ENCODE measurements at places on chromosomes 2 and 18.

- DNase-seq, result peak; percentile 82
These were observed 59.8 kb upstream of the IL1R1 start for GRCh38 chr2:102082571-102083392.

DNA sequence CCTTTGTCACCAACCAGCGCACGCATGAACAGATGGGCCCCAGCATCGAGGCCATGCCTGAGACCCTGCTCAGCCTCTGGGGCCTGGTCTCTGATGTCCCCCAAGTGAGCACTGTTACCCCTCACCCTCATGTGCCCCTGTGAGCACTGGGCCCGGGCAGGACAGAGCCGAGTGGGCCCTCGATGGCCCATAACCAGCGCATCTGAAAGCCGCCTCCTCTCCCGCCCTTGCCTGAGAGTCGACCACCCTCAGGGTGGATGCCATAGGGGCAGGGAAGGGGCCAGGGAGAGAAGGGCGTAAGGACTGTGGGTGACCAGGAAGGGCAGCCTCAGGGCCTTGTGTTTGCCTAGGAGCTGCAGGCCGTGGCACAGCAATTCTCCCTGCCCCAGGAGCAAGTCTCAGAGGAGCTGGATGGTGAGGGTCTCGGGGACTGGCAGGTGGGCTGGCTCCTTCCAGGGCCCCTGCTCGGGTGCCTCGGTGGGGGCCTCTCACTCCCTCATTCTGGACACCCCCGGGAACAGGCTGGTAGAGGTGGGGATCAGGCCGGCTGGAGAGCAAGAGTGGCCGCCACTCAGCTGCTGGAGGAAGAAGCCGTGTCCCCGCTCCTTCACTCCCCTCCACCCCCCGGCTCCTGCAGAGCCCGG, 2.1 kb downstream of the PROM2 start:
- no peak for DNase-seq

- no peak for DNase-seq
These were observed 33.8 kb downstream of the ACVR1 start for GRCh38 chr2:157842106-157842879.

GRCh38 chr18:45687621-45688020, 36.4 kb upstream of the SLC14A1 start:
- DNase-seq, result no peak

- no peak for DNase-seq
These were observed 58.8 kb downstream of the CCDC195 start for GRCh38 chr2:224657349-224657748.

- no peak for DNase-seq
These were observed 88.3 kb downstream of the NRP2 start for GRCh38 chr2:205770577-205770976.

DNA sequence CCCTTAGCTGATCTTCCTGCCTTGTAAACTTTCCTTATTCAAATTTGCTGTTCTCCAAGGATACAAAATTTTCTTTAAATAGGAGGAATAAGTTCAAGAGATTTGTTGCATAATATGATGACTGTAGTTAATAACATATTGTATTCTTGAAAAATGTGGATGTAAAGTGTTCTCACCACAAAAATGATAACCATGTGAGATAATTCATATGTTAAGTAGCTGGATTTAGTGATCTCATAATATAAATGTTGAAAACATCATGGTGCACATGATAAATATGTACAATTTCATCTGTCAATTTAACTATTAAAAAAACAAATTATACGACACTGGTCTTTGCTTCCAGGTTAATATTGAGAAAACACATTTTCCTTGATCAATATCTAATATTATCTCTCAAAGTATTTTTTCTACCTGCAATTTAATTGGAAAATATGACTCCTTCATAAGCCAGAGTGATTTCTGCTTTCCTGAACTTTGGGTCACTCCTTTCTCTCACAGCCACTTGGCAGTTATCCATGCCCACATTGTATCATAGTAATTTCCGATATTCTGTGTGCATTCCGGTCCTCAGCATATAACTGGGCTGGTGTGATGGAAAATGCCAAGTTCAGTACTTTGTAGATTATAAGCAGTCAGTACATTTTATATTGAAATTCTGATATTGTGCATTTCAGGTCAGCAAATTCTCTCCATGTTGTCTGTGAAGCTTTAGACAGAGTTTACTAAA, 152.6 kb downstream of the GULP1 start:
- no peak for DNase-seq

- DNase-seq, result no peak
These were observed 37.4 kb upstream of the AFF3 start for GRCh38 chr2:100179806-100180205.

DNA sequence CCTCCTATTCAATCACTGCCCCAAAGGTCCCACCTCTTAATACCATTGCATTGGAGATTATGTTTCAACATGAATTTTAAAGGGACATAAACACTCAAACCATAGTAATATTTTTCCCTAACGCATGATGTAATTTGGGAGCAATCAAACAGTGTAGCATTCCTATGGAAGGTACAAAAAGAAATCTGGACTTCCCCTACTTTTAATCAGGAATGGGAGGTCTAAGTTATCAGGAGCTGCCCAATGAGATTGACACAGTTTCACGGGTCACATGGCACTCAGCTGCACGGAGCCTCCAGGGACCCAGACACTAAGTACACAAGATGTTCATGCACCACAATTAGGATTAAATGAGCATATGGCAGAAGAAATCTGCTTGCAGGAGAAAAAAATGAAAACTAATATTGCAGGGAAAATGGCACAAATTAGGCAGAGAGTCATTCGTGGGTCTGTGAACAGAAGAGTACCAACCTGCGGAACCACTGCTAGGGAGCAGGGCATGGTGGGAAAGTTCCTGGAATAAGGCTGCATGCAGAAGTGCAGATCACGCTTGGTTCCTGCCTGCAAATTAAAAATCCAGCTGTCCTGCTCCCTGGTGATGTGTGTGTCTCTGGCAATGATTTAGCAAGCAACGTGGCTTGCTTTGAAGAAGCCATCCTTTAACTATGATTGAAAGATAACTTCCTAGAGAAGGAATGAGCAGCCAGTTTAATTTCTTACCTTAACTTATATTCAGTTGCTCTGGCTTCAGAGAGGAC, 326.6 kb upstream of the ID2 start:
- no peak for DNase-seq

- no peak for DNase-seq
These were observed 139.4 kb downstream of the RNF152 start for GRCh38 chr18:61753373-61753772.

- DNase-seq, result no peak
These were observed 1.7 kb upstream of the PER2 start for GRCh38 chr2:238290091-238290509.

- DNase-seq, result no peak
These were observed 168.2 kb downstream of the PKP4 start for GRCh38 chr2:158624961-158625360.

DNA sequence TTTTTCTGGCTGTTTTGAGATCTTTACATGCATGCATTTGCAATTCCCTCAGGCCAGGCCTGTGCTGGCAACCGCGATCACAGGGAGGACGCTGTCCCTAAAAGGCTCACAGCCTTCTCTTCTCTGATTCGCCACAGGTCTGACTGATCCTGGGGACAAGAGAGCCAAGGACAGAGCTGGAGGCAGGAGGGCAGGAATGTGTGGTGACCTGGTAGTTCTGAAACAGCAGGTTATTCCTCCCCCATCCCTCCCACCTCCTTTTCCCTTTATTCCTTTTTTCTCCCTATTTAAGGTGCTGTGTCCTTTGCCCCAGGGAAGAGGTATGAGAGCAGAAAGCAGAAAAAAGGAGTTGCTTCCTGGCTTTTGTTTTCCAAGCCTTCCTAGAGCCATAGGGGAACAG, 21.9 kb downstream of the TMEM177 start:
- no peak for DNase-seq

DNA sequence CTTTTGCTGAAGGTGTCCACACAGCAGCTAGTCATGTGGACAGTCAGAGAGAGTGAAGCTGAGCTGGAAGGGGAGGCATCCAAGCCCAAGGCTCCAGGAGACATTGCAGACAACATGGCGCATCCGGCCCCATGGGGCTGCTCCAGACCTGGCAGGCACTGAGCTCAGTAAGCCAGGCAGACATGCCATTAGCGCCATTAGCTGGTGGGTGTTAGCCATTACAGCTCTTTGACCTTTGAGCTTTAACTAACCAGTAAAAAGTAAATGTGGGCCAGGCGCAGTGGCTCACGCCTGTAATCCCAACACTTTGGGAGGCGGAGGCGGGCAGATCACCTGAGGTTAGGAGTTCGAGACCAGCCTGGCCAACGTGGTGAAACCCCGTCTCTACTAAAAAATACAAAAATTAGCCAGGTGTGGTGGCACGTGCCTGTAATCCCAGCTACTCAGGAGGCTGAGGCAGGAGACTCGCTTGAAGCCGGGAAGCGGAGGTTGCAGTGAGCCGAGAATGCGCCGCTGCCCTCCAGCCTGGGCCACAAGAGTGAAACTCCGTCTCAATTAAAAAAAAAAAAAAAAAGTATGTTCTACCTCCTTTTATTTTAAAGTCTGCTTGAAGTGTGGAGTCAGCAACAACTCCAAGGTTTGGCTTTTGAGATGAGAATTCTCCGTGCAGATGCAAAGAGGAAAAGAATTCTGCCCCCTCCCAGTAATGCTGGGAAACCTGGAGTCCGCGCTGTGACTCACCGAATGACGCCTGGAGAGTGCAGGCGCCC, 69.4 kb downstream of the TWSG1 start:
- no peak for DNase-seq

DNA sequence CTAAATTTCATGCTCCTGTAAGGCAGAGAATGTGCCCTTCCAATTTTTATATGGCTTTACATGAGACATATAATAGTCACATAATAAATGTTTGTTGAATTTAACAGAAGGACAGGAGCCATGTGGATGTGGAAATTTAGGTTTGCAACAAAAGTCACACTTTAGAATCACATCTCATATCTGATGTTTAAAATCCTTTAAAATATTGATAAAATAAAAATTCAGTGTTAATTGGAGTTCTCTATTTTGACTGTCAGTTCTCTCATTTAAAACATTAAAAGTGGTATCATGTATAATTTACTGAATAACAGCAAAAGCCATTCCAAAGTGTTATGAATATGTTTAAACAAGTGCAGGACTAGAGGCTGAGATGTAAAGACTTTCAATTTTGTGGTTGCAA, 594.1 kb downstream of the LRRTM4 start:
- DNase-seq, result no peak

GRCh38 chr18:47175283-47175897, 774 bp downstream of the IER3IP1 start:
- no peak for DNase-seq

GRCh38 chr18:75076286-75076685, 132.7 kb downstream of the PTGR3 start:
- DNase-seq, result peak; percentile 70

- no peak for DNase-seq
These were observed 121.8 kb downstream of the SETBP1 start for GRCh38 chr18:44802508-44802907.

DNA sequence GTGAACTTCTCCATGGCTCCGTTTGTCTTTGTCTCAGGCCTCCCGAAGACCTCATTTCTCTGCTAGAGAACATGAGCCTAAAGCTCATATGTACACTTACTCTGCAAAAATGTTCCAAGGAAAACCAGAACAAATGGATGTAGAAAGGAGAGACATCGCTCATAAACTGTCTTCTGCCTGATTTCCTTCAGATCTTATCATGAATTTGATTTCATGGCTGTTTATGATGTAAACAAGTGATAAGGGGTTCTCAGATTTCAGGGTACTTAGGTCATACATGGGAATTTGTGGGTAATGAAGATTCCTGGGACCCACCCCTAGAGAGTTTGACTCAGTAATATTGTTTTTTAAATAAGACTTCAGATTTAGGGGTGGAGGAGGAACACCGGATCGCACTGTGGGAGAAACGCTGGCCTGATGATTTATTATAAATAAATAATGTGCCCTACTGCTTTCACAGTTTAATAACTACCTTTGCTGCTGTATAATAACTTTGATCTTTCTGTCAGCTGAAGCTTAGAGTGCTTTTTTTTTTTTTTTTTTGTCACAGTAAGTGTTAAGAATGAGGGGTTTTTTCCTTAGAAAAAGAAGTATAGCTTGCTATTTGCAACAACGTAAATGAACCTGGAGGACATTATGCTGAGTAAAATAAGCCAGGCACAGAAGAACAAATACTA, 14.9 kb downstream of the AOX1 start:
- no peak for DNase-seq

DNA sequence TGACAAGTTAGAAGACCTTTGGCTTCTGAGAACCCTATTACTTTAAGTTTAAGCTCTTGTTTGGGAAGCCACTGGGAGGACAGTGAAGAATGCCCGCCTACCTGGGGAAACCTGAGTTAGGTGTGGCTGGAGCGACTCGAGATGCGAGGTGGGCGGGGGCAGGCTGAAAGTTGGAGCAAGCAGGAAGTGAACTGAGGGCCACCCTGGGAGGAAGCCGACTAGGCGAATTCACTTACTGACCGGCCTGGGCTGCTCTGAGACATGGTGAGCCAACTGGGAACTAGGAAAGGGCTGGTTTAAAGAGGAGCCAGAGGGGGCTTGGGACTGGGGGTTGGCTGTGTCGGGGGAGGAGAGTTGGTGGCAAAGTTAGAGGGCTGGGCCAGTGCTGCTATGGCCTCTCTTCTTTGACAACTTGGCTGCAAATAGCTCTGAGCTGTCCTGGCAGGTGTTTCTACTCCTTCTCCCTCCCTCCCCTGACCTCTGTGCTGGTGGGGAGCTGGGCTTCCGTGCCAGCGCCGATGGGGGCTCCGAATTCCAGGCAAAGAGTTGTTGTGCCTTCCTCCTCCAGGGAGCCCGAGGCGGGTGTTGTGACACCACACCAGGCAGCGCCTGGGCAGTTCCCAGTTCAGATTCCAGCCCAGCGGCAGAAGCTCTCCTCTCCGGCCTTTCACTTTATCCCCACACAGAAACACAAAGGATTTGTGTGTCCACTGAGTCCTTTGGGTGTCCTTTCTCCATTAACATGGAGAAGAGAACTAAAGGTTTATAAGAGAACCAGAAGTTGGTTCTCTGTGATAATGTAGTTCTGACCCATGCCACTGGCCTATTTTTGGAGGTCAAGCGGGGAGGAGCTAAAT, at the start of gene VAMP8:
VAMP8 (plus strand) TSS at position 201 of the 857 bp plus-strand sequence; CDS start at position 262, 61 bp downstream.
- no peak for DNase-seq

- DNase-seq, result peak; percentile 86
These were observed 85.6 kb downstream of the EHD3 start for GRCh38 chr2:31319406-31320175.

- DNase-seq, result no peak
These were observed 871.8 kb downstream of the SLC4A3 start for GRCh38 chr2:220499225-220499624.

- DNase-seq, result no peak
These were observed 14.0 kb downstream of the TMEM177 start for GRCh38 chr2:119692954-119693353.

GRCh38 chr2:178482437-178482836, 2.2 kb downstream of the PLEKHA3 start:
- DNase-seq, result no peak

DNA sequence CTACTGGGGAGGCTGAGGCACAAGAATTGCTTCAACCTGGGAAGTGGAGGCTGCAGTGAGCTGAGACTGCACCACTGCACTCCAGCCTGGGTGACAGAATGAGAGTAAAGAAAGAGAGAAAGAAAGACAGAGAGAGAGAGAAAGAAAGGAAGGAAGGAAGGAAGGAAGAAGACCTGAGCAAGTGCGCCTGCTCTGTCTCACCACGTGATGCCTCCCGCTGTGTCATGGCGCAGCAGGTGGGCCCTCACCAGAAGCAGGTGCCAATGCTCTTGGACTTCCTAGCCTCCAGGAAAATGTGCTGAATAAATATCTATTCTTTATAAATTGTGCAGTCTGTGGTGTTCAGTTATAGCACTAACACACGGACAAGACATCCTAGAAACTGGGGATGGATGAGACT, 270.0 kb downstream of the CYP26B1 start:
- DNase-seq, result no peak

- DNase-seq, result no peak
These were observed 12.0 kb upstream of the MC5R start for GRCh38 chr18:13811993-13812392.

Measured in vagina (tissue), 2 donors.